ENCODE measurements at places on chromosomes 2 and 18. TPM values are rescaled to one million over a fixed set of nuclear protein-coding genes. Genes with fewer than 3 reads are reported as not detected.
A peak's percentile ranks its signal among the peaks of the same experiment; 100 is the strongest.

GRCh38 chr2:18651842-18652774 lies 62.7 kb upstream of the NT5C1B start:
- H3K4me1 ChIP-seq = no peaks in the 10 kb centered on the region
- H3K4me3 ChIP-seq = no peak overlapping the region
- DNase-seq = no peak
- no peak overlapping the region for H3K27ac ChIP-seq

DNA sequence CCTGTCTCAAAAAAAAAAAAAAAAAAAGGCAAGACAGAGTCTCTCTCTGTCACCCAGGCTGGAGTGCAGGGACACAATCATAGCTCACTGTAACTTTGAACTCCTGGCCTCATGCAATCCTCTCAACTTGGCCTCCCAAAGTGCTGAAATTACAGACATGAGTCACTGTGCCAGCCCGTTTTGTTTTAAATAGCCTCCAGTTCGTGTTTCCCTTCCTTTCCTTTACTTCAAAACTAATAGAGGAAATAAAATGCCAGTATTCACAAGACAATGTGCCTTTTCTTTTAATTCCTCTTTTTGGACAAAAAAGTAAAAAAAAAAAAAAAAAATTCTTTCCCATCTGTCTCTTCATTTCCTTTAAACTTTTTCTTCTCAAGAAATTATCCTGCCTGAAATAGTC lies 54.5 kb upstream of the ACMSD start:
- H3K27me3 ChIP-seq = no peaks in the 10 kb centered on the region
- no peaks in the 10 kb centered on the region for H3K36me3 ChIP-seq
- no peak for DNase-seq
- H3K4me1 ChIP-seq = no peaks in the 10 kb centered on the region
- H3K4me3 ChIP-seq = no peak overlapping the region
- no peak overlapping the region for H3K27ac ChIP-seq

GRCh38 chr2:45992021-45992740 lies 305.0 kb upstream of the EPAS1 start:
- no peak overlapping the region for H3K4me3 ChIP-seq
- H3K36me3 ChIP-seq = no peaks in the 10 kb centered on the region
- H3K27ac ChIP-seq = no peak overlapping the region
- H3K4me1 ChIP-seq = no peaks in the 10 kb centered on the region
- H3K27me3 ChIP-seq = no peaks in the 10 kb centered on the region
- DNase-seq = no peak

Gene NTSR2
- not detected for total RNA-seq

DNA sequence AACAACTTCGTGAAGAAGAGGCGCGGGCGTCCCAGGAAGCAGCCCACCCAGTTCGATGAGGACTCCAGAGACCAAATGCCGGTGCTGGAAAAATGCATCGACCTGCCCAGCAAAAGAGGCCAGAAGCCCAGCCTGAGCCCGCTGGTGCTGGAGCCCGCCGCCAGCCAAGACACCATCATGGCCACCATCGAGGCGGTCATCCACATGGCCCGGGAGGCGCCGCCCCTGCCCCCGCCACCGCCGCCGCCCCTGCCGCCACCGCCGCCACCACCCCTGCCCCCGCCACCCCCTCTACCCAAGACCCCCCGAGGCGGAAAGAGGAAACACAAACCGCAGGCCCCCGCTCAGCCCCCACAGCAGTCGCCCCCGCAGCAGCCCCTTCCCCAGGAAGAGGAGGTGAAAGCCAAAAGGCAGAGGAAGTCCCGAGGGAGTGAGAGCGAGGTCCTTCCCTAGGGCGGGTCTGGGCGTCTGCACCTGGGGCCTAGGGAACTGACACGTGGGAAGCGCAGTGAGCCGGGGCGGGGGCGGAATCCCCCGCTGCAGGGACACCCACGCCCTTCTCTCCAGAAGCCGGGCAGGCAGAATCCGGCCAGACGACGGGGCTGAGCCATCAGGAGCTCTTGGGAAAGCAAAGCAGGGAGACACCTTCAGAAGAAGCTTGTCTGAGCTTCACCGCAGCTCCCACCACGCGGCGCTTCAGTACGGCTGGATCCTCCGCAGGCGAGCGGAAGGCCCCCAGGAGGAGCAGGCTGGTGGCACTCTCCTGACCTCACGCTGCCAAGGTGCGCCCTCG lies 382.8 kb downstream of the SETBP1 start:
- no peak for DNase-seq
- no peaks in the 10 kb centered on the region for H3K36me3 ChIP-seq
- H3K4me3 ChIP-seq = no peak overlapping the region
- H3K4me1 ChIP-seq = no peaks in the 10 kb centered on the region

Gene ING5
- 34.6 TPM for total RNA-seq

DNA sequence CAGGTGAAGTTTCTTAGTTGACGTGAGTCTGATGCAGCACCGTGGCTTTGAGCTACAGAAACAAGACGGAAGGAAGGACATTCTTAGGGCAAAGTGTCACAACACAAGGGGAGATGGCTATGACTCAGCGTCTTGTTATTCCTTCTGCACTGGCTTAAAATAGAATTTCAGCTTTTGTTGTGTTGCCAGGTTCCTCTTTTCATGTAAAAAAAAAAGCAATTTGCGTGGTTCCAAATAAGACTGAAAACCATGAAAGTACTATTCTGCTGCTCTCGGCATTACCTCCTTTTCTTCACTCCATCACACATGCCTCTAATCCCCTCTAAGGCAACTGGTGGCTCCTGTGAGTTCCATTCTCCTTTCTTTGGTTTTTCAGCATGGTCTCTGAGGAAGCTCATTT lies 150.1 kb downstream of the ANTXR1 start:
- H3K27ac ChIP-seq = no peak overlapping the region
- peaks cover 15% of the 10 kb centered on the region for H3K4me1 ChIP-seq
- no peaks in the 10 kb centered on the region for H3K36me3 ChIP-seq
- H3K27me3 ChIP-seq = no peaks in the 10 kb centered on the region

DNA sequence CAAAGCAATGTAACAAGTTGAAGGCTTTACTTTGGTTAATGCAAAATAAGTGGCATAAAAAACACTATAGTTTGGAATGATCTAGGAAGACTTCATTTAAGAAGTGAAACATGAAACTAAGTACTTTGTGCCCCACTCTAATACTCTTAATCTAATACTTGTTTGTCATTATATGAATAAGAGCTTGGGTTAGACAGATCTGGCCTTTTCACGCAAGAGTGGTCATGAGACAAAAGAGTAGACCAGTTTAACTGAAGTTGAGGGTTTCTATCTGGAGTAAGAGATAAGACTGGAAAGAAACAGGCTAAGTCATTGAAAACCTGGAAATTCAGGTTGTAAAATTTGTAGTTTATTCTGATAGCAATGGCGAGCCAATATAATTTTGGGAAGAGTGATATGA lies 2.8 kb downstream of the SLC30A6 start:
- peak; percentile 66 for DNase-seq
- no peak overlapping the region for H3K4me3 ChIP-seq

Gene RIT2
- total RNA-seq = not detected

DNA sequence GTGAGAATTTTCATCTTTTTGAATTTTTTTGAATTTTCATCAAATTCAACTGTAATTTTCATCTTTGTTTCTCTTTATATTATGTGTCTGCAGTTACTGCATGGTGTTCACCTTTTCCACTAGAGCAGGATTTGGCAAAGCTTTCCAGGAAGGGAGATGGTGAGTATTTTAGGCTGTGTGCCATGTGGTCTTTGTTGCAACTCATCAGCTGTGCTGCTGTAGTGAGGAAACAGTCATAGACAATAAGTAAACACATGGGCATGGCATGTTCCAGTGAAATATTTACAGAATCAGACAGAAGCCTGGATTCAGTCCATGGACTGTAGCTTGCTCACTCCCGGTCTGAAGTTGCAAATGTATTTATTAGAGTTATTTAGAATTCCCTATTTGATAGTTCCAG lies 120.4 kb downstream of the DCDC2C start:
- H3K27ac ChIP-seq = no peak overlapping the region
- H3K27me3 ChIP-seq = no peaks in the 10 kb centered on the region
- H3K4me3 ChIP-seq = no peak overlapping the region
- H3K4me1 ChIP-seq = no peaks in the 10 kb centered on the region

DNA sequence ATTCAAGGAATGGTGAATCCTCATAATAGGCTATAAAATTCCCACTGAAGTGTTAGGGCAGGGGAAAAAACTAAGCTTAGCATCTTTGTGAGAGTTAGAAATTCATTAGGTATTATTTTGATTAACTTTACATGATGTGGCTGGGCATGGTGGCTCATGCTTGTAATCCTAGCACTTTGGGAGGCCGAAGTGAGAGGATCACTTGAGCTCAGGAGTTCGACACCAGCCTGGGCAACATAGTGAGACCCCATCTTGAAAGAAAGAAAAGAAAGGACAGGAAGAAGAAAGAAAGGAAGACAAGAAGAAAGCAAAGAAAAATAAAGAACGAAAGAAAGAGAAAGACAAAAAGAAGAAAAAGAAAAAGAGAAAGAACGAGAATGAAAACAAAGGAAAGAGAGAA lies 40.0 kb downstream of the SNRPD1 start:
- H3K4me3 ChIP-seq = no peak overlapping the region
- H3K4me1 ChIP-seq = no peaks in the 10 kb centered on the region
- H3K36me3 ChIP-seq = no peaks in the 10 kb centered on the region
- H3K27me3 ChIP-seq = no peaks in the 10 kb centered on the region

Gene GCG
- total RNA-seq = 0.29 TPM

Gene TOGARAM2
- not detected for total RNA-seq
